GDM1 (cell line): ENCODE measurements at places on chromosomes 7 and 10.
A peak's percentile ranks its signal among the peaks of the same experiment; 100 is the strongest.

GRCh38 chr10:45282061-45282460 is 33.3 kb downstream of the OR13A1 start:
- DNase-seq: no peak

DNA sequence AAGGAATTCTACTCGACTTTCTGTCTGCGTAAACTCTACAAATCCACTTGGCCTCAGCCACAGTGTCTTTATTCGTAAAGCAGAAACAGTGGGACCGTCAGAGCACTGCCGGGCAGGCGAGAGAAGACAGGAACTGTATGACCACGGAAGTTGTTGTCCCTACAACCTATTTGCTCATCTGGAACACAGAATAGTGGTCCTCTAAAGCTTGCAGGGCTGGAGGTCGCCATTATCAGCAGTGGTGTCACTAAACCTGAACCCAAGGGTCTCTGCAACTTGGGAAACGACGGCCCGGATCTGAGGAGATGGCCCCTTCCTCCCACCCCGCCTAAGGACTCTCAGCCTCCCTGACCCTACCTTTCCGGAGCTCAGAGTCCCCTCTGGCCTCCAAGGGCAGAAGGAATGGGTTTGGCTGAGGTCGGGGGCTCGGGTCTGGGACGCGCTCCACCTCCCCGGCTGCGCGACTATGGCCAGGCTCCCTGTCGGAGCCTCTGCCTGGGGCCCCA is 442 bp downstream of the STYXL1 start:
- DNase-seq: no peak

GRCh38 chr10:47051741-47052238 is 140.6 kb downstream of the PTPN20 start:
- DNase-seq: no peak

DNA sequence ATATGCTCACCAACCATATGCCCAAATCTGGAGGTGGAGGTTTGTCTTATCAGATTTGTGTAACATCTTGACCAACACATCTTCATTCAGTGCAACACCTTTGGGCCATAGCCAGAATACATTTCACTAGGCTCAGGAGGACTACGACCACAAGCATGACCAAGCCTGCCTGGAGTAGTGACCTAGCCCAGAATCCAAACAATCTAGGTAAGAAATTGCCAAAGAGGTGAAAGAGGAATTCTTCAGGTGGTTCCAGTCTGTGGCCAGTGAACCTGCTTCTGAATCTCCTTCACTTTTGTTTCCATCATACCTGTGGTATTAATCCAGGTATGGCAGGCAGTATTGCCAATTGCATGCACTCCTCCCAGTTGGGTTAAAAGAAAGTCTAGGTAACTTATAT is 112.8 kb upstream of the RAB18 start:
- no peak for DNase-seq

- DNase-seq: no peak
Observed at GRCh38 chr10:70918851-70919530, 30.6 kb upstream of the PCBD1 start.

- DNase-seq: no peak
Observed at GRCh38 chr7:25429731-25430130, 201.4 kb upstream of the NPVF start.

DNA sequence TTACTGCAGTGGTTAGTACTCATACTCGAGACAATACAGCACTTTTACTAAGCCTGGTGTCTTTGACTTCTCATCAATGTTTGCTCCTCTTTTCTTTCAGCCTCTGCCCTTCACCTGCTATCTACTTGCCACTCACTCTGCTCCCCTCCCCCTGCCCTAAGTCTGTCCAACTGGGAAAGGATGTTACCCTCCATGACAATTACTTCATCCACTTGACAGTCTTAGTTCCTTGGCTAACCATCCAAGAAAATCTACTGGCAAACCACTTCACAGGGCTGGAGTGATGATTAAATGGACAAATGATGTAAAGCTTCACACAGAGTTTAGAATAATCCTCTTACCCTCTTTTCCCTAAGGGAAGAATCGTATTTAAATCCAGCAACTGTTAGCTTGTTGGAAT is 8.2 kb upstream of the DLD start:
- DNase-seq: no peak

- DNase-seq: no peak
Observed at GRCh38 chr10:132648072-132648850, 110.7 kb downstream of the INPP5A start.

- no peak for DNase-seq
Observed at GRCh38 chr10:69449841-69450240, 1.4 kb upstream of the TSPAN15 start.

DNA sequence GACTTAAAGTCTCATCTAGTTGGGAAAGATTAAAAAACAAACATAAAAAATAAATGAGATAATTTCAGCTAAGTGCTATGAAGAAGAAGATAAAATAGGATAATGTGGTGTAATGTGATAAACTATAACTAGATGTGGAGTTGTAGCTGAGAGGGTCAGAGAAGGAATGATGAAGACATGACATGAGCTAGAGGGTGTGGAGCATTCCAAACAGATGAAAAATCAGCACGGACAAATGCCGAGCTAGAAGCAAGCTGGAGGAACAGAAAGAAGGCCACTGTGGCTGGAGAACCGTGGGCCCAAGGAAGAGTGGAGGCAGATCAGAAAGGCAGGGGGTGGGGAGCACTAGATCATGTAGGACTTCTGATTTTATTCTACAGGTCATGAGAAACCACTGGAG is 70.6 kb downstream of the CDK6 start:
- no peak for DNase-seq

DNA sequence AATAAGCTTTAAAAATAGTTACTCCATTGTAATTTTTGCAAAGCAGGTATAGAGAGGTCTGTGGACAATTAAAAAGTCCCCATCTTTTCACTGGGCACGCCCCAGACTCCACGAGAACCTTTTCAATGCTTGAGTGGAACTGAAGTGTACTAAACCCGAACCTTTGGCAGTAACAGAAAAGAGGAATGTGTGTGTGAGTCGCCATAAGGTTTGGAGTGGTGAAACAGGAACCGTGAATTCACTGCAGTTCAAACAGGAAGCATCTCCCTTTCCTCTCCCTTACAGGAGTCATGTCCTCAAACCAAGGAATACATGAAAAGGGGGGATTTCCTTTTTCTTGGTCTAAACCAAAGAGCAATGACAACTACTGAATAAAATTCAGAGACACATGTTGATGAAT is 23.2 kb downstream of the NDUFB2 start:
- peak; percentile 30 for DNase-seq
